ENCODE measurements at places on chromosomes 12 and 14. TPM values are rescaled to one million over a fixed set of nuclear protein-coding genes. Genes with fewer than 3 reads are reported as not detected.

Gene PRH2
- not detected for total RNA-seq

DNA sequence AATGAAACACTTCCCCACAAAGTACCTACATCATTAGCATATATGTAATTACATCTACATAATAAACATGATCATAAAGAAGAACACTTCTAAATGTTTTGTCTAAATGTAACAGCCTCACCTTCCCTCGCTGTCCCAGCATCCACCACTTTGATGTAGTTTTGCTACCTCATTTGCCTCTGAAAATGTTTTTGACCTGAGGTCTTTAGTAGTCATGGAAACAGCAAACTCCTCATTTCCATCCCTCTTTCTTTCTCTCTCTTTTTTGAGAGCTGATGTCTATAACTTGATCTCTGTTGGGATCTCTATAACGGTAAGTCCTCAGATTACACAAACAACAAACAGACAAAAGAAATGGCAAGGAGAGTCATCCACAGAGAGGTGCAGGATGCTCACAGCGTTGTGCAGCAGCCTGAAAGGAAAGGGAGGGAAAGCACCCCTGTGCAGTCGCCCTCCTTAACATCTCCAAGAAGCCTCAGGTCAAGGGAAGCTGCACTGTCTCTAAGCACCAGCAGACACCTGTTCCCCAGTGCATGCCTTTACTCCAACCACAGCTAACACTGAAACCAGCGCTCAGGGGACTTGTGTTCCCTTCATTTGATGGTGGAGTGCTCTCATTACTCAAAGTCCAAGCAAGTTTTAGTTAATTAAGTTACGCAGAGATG lies 268.7 kb downstream of the TMEM132D start:
- DNase-seq: no peak

DNA sequence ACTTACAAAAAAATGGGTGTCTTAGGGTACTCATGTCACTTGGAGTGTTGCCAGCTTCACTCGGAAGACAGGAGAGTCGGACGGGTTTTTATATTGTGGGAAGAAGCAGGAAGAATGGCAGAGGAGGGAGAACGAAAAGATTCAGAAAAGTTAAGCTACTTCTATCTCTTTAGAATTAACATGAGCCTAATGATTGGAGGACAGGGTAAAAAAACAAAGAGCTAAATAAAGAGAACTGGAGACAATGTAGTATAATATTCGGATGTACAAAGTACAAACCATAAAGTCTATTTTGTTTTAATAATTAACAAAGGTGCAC lies 43.9 kb downstream of the EFCAB11 start:
- DNase-seq: no peak

DNA sequence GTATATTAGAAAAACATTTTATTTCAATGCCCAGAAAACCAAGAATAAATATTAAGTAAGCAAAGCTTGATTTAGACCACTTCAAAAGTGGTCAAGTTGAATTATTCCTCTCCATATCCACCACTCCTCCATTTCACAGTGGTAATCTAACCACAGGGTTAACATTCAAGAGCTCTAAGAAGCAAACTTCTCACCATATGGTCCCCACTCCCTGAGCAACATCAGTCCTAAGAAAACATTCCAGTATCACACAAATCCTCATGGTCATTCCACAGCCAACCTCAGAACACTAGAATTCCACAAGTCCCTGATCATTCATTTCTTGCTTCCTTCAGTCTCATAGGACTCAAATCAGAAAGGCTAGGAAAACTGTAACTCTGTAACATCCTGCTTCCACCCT lies 47.9 kb downstream of the ST8SIA1 start:
- no peak for DNase-seq

DNA sequence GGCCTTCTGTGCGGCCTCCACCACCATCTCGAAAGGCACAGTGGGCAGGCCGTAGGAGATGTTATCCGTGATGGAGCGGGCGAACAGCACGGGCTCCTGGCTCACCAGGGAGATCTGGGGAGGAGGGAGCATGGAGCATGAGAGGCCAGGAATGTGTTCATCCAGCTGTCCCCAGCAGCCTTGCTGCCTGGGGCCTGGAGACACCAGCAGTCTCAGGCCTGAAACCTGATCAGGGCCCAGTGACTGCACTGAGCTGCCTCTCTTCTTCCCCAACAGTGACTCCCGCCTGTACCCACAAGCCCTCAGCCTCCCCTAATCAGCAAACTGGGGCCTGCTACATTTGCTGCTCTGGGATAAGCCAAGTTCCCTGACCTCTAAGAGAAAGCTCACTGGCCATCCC lies 30.9 kb downstream of the ABCB9 start:
- DNase-seq: no peak

GRCh38 chr12:5489760-5490406 lies 58.0 kb downstream of the NTF3 start:
- DNase-seq: no peak

GRCh38 chr12:114678718-114679117 lies 5.3 kb downstream of the TBX3 start:
- DNase-seq: no peak

GRCh38 chr12:10215436-10215835 lies 2.8 kb downstream of the GABARAPL1 start:
- no peak for DNase-seq

Gene ITGB7
- total RNA-seq: 3.2 TPM

- no peak for DNase-seq
Measured at GRCh38 chr14:58091883-58092630, 60.0 kb downstream of the ARMH4 start.

DNA sequence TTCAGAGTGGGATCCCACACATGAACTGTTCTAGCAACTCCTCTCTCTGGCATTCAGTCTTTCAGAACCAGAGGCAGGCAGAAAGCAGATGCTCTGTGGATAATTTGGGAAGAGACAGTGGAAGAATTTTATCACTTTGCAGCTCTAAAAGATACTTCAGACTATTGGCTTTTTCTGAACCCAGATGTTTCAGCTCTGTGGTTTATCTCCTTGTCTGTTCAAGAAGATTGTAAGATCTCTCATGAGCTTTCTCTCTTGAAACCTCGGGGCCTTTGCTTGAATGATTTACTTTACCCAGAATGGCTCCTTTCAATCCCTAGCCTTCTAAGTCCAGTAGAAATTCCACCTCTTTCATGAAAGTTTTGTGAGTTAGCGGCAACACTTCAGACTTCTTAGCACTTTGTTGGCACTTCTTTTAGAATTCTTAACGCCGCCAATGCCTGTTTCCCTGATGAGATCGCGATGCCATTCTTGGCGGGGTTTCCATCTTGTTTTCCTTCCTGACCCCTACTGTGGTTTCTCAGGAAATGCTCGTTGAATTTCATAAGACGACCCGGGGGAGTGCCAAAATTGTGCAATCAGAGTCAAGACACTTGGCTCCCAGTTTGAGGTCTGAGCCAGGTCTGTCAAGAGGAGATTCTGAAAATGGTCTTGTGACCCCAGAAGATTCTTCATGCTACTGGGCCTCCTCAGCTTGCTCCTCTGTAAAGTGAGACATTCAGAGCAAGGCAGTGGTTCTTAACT lies 107.0 kb upstream of the PRICKLE1 start:
- DNase-seq: no peak

DNA sequence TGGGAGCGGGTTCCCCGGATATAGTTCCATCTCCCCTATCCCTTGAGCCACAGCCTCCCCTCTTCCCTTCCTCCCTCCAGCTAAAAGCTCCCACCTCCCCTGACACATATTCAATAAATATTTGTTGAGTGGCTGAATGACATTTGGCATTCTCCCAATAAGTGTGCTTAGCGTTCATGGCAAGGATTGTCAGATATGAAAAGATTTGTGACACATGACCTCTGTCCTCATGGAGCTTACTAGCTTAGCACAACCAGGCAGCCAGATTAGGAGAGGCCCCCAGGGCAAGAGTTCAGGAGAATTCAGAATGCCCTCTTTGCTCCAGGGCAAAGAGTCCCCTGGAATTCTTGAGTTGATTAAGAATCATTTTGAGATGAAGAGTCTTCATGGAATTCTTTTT lies 22.5 kb upstream of the SLC6A12 start:
- DNase-seq: no peak

GRCh38 chr14:63510538-63510937 lies 32.6 kb downstream of the PPP2R5E start:
- DNase-seq: no peak

DNA sequence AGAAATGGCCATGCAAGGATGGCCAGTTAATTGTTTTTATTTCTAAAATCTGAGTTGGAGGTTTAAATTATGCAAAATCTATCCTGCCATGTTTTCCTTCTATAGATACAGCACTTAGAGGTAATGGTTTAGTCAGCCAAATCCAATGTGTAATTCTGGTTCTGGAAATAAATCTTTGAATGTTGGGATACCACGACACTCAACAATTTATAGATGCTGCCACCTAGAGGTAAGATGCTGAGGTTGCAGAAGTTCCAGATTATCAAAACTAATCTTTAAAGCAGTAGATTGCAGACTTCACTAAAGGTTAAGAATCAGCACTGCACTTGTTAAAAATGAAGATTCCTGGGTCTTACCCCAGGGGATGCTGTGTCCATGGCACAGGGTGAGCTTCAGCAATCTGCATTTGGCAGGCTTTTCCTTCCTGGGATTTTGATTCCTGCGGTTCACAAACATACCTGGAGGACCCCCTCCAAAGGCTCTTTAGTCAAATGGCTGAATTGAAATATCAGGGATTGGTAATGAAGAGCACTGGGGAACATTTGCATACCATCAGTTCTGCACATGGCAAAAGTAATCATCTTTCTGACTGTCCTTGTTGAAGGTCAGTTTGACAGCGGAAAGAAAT lies 53.4 kb upstream of the ANO4 start:
- DNase-seq: no peak

Gene ZNF26
- total RNA-seq: 21.7 TPM

Gene CLBA1
- total RNA-seq: 9.0 TPM

DNA sequence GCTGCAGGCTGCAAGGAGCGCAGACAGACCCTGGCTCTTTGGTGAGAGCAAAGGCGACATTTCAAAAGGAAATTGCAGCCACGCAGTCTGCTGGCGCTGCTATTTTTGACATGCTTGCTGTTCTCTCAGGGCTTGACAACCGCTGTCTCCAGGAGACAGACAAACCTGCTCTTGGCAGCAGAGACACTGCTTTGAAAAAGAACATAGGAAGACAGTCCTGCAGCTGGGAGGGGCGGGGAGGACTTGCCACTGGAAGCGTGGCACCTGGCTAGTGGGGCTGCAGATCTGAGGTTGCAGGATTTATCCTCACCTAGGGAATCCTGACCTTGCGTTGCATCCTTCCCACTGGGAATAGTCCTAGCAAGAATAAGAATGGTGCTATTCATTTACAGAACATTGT lies 91.8 kb upstream of the KCNA1 start:
- DNase-seq: no peak

DNA sequence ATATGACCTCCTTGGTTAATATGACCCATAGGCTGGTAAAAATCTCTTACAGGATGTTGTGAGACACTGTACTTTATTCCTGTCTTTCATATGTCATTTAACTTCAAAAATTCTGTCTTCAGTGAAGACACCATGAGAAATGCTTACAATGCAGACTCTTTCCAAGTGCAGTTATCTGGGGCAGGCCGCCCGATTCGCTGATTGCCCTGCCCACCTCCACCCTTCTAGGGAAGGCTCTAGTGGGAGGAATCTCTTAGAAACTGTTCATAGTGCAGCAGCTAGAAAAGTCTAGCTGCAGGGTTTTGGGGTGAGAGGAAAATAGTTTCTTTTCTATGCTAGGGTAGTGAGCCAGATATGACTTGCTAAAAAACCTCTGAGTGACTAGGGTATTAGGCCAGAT lies 15.0 kb upstream of the CIPC start:
- DNase-seq: no peak

Gene P2RX7
- 0.40 TPM for total RNA-seq

Gene B3GNT4
- 0.51 TPM for total RNA-seq

- no peak for DNase-seq
Measured at GRCh38 chr14:68649476-68650189, 143.2 kb downstream of the ZFP36L1 start.

DNA sequence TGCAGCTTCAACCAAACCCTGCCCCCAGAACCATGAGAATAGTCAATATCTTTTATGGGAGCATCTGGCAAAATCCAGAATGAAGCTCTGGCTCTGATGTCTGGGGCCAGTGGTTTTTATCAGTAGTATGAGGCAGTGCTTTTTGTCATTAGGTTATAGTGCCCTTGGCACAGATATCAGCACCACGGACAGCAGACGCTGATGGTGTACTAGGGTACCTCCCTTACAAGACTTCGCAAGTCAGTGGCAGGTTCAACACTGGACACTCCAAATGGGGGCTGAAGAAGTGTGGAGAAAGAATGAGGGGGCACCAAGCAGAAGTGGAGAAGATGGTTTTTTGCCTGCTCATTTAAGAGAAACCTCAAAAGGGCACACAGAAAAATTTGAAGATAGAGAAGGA lies 68.2 kb upstream of the E2F7 start:
- peak; percentile 39 for DNase-seq

- no peak for DNase-seq
Measured at GRCh38 chr12:28223025-28223554, 32.8 kb downstream of the CCDC91 start.
